ENCODE measurements at places on chromosomes 13 and 19.

GRCh38 chr13:67630640-67631039 lies 400.5 kb upstream of the PCDH9 start:
- no peak for DNase-seq

DNA sequence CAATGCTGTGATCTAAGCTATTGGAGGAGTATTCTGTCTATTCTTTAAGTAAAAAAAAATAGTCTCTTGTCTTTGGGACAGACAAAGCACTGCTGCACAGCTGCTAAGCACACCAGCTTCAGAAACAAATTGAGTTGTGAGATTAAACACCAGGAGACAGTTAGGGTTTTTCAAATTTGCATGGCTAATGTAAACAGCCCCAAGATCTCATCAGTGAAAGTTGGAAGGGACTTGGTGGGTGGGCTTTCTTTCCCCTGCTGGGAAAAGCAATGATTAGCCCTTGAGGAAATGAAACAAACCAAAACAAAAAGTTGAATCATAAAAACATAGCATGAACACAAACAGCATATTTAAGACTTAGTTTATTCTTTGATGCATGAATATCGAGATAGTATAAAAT lies 143.6 kb upstream of the SLITRK1 start:
- DNase-seq: no peak

- no peak for DNase-seq
Measured at GRCh38 chr13:101939370-101939769, 462.5 kb downstream of the FGF14 start.

- DNase-seq: no peak
Measured at GRCh38 chr19:30911491-30911890, 437.7 kb downstream of the TSHZ3 start.

DNA sequence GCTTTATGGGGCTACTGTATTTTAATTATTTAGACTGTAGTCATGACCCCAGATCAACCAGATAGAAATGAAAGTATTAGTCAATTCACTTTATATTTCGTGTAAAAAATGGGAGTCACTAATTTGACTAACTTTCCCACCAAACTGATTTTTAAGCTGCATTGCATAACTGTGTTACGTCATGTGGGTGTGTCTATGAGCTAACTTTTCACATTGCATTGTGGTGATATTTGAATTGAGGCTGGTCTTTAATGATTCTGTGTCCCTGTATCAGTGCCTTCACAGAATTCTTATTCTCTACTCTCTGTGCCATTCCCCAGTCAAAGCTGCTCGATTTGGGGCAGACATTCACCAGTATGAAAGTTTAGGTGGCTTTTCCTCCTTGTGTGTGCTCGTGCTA lies 172.7 kb upstream of the MAB21L1 start:
- no peak for DNase-seq

DNA sequence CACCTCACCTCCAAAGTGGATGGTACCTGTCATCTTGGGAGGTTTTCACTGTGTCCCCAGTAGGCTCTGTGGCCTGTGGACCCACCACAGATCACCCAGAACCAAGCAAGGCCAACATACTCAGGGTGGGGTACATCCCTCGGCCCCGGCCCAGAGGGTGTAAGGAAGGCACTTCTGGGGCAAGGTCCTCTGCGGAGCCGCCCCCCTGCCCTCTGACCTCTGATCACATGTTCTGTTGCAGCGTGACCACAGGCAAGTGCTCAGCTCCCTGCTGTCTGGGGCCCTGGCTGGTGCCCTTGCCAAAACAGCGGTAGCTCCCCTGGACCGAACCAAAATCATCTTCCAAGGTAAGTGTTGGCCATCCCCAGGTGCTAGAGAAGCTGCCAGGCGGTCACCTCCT lies 36.7 kb downstream of the TMEM161A start:
- no peak for DNase-seq

- DNase-seq: peak; percentile 25
Measured at GRCh38 chr13:112457485-112457884, 81.3 kb downstream of the SPACA7 start.

- DNase-seq: no peak
Measured at GRCh38 chr19:10634430-10634829, 9.1 kb downstream of the SLC44A2 start.

GRCh38 chr13:63435667-63436324 lies 2020.1 kb upstream of the PCDH20 start:
- DNase-seq: peak; percentile 70

DNA sequence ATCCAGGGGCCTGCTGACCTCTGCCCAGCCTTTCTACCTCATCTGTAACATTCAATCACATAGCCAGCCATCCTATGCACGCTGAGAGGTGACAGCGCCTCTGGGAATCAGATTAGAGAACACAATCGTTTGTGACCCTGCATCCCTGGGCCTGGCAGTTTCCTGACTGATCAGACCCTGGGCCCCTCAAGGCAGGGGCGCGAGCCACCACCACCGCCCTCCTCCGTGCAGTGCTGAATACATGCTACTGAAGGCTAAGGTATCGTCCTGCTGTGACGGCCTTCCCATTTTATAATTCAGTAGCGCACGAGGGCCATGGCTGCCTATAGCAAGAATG lies 1.3 kb downstream of the TMTC4 start:
- DNase-seq: no peak

DNA sequence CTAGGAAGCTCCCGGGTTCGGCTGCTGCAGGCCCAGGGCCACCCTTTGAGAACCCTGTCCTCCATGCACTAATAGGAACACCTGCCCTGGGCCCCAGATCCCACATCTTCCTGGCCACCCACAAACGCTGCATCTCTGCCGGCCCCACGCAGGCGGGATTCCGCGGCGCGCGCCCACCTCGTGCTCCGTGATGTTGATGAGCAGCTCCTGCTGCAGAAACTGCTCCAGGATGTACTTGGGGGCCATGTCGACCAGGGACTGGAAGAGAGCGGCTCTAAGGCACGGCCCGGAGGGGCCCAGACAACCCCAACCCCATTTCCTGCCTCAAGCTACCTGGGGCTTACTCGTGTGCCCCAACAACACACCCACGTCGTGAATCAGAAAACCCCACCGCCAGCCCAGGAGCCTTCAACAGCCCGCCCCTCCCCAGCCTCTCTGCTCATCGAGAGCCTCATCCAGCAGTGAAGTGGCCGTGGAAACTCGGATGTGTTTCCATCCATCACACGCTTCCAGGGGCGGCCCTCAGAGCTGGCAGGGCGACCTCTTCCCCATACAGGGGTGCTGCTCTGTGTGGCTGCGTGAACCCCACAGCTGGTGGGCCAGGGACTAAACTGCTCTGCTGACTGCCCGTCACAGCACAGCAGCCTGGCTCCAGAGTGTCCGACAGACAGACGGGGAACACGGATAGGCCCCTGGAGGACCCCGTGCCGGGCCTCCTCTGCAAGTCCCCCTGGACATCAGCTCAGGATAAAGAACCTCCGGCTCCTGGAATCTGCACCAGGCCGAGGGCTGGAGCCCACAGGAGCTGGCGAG lies 4.2 kb downstream of the POLR2E start:
- no peak for DNase-seq

DNA sequence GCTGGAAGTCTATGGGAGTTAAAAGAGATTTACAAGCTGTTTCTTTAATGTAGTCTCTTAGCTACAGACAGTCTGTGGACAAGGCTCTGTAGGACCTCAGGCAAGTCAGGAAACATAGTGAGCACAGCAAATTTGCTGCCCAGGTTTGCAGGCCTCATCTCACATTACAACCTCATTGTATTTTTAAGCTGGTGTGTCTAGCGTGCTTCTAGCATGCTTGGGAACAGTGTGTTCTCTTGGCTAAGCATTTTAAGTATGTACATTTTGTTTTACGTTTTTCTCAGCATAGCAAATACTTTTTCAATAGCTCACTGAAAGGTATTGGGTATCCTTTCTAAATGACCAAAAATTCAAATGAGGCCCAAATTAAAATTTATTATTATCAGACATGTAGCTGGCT lies 113.2 kb downstream of the STARD13 start:
- DNase-seq: no peak

DNA sequence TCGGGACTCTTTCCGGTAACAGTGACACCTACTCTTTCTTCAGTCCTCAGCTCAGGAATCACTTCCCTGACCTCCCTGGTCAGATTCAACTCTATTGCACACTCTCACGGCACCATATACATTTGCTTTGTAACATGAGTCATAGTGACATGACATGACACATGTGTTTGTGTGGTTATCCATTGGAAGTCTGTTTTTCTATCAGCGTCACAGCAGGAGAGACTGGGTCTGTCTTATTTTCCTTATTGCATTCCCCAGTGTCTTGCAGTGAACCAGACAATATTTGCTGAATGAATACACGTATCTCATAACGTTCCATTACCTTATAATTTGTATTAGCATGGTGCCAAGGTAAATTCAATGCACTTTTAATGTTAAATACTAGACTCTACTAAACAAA lies 102.0 kb downstream of the DCLK1 start:
- DNase-seq: no peak

GRCh38 chr19:709965-710571 lies 1.3 kb downstream of the PALM start:
- no peak for DNase-seq
